Renal cortical epithelial cell (primary cell): ENCODE measurements at places on chromosomes 2 and 18.

DNA sequence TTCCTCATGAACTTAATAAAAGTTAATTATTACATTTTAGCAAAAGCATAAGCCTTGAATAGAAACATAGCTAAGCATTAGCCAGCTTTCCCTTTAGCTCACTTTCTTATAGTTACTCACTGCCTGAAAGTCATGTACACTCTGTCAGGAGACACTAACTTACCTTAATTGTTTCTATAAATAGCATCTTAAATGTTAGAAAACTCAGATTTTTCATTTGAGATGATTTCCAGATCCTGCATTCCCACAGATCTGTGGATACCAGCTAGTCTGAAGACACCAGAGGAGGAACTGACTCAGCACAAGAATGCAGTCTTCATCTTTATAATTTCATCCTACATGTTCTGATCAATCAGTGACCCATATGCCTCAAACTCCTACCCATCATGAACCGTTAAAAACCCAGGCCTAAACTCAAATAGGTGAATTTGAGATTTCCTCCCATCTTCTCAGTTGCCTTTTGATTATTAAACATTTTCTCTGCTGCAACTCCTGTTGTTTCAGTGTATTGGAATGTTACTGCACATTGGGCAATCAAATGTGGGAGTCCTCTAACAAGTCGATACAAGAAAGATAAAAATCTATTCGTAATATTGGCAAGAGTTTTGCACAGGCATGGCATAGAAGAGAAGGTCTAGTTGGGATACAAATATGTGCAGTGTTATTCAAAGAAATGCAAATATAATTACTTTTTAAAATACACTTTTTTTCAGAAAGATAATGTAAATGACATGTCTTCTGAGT, 857.4 kb upstream of the CDH2 start:
- DNase-seq = peak; percentile 1

- DNase-seq = no peak
Measured at GRCh38 chr2:150783015-150783414, 295.5 kb upstream of the RND3 start.

DNA sequence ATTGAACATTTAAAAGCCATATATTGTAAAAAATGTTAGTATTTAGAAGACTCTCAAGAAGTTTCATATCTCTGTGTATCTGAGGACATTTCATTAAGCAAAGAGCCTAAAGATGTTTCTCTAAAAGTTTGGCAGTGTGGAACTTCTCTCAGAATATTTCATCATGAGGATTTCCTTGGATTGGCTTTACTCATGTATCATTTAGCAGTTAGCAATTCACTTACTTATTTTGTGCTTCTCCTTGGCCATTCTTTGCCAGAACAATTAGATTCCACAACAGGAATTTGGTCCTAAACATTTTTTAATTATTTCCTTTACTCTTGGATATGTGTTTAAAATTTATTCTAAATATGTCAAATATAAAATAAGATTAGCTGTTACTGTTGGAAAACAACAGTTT, 345.0 kb upstream of the LRRTM4 start:
- DNase-seq = no peak

DNA sequence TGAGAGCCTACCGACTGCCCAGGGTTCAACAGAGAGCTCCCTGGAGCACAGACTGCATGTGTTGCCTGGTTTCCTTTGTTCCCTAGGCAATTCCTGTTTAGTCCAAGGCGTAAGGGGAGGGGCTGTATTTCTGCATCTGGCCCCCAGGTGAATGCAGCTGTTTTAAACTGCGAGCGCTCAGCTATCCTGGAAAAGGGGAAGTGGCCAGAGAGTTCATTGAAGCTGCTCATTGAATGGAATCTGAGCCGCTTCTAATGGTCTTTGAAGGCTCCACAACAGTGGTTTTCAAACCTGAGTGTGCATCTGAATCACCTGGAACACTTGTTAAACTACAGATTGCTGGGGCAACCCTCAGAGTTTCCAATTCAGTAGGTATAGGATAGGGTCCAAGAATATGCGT, 18.1 kb downstream of the MAPK4 start:
- DNase-seq = no peak

DNA sequence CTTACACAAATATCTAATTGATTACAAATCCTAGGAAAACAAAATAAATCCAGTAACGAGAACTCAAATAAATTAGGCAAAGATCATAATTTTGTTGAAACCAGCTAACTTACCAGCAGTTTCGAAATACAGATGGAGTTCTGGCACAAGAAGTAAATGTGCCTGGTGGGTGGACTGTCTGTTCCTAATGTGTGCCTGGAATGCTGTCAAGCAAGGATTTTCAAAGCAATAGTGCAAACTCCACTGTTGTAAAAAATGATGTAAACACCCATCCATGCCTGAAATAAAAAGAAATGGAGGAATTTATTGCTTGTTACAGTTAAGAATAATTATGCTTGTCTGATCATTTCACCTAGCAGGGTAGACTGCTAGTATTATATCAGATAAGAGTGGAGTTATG, 423.9 kb upstream of the MAP2 start:
- DNase-seq = no peak

GRCh38 chr2:239318151-239318611, 82.6 kb downstream of the HDAC4 start:
- DNase-seq = no peak

GRCh38 chr2:88187038-88187676, 17.0 kb downstream of the THNSL2 start:
- peak; percentile 61 for DNase-seq

- DNase-seq = no peak
Measured at GRCh38 chr2:120746144-120746543, 10.5 kb downstream of the GLI2 start.

DNA sequence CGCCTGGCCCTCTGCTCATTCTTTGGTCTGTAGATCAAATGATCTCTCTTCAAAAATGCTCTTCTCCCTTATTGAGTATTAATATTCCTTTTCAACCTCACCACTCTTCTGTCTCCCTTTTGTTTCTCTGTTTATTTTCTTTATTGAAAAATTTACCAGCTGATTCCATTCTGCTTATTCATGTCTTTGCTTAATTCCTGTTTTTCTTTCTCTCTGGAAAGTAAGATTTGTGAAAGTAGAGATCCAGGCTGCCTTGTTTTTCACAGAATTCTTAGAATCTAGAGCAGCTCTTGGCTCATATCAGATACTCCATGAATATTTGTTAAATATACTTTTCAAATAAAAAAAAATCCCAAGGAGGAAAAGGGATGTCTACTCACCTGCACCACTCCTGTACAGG, 157.0 kb downstream of the DOCK10 start:
- no peak for DNase-seq

DNA sequence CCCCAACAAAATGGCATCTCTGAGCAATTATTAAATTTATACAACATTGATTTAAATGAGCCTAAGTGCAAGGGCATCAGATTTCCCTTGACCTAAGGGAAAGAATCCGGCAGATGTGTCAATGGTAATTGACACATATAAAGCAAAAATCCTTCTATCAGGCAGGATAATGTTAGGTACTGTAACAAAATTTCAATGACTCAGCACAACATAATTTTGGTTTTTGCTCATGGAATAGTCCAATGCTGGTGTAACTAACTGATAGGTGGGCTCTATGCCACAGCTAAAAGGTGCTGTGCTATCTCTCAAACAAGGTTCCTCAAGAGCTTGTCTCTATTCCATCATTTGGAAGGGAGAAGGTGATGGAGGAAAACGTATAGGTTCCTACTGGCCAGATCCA, 68.3 kb upstream of the MEIS1 start:
- no peak for DNase-seq

DNA sequence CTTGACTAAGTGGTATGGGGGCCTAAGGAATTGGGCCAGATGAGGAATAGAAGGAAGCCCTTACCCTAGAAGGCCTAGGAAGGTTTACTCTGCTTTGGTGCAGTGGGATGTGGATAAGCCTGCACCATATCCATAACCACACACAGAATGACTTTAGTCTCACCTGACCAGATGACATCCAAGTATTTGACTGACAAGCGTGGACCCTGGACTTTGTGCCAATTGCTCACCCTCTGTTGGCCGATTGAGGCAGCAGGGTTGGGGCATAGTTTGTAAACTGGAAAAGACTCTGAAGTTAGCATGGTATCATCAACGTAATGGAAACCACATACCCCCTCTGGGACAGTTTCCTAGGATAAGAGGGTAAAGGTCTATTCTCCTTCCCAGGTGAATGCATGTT, 36.5 kb upstream of the SERPINE2 start:
- DNase-seq = no peak

GRCh38 chr18:68519336-68519735, 195.6 kb downstream of the TMX3 start:
- DNase-seq = peak; percentile 22

DNA sequence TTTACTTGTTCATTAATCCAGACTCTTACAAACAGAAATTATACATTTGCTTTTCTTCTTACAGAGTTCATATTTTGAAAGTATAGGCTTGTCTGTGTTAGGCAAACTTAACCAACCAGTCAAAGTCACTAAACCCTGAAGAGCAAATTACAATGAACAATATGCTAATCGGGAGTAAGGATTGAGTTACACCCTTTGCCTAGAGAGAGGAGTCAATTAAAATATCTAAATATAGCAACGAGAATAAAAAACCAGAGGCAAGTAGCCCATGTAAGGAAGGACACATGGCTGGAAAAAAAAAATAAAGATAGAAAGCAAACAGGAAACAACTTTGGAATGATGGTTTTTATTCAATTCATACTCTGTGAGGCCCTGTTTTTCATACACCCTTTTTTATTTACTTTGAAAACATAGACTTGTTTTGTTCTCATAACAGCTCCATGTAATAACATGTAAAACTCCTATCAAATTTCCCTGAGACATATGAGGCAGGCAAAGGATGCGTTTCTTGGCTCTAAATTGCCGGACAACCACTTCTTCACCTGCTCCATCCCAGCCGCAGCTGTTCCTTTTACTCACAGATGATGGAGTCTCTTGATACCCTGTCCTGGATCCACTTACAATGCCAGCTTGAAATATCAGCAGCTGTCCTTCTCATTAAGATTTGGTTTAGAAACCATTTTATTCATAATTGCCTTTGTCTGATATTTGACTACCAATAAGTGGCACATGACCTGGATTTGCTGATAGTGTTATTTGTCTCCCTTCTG, 767.7 kb upstream of the GCFC2 start:
- DNase-seq = no peak

DNA sequence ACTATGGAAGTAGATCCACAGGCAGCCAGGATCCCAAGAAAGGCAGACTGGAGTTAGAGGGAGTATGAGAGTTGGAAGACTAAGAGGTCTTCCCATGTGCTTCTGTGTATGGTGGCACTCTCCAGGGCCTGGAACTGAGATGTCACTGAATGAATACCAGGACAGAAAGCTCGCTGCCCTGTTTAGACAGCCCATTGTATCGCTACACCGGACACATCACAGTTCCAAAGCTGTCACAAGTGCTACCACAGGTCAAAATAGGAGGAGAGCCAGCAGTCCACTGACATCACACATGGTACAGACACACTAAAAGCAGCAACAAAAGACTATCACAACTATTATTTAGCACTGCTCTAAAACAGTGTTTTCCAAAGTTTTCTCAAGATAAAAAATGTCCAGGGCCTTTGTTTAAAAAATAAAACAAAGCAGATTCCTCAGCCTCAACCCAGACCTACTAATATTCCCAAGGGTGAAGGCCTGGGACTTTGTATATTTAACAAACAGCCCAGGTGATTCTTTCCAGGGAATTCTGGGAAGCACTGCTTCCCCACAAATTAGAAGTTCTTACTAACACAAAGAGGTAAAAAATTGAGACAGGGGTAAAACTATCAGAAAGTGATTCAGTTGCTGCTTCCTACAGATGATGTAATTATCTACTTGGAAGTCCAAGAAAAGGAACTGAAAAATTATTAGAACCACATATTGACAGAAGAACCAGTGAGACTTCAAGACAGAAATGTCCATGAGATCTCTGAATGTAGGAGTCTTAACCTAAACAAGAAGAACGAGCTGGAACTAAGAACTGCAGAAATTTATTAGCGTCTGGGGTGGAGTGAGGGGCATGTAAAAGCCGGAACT, 116.0 kb downstream of the DTNB start:
- DNase-seq = no peak

- DNase-seq = peak; percentile 74
Measured at GRCh38 chr2:58571181-58571852, 330.2 kb upstream of the FANCL start.

DNA sequence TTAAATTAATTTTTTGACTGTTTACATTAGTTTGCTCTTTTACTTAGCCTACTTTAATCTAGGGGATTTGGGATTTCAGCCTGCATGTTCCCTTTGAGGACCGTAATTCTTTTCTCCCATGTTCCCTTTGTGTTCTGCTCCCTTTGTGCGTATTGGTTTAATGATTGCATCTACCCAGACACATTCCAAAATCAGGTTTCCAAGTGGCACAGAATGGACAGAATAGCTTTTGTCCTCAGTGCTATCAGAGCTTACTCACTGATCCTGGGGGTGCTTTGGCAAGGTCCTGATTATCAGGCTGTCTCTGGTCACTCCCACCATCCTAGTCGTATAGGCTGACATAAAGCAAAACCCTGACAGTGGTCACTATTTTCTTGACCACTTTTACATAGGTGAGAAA, 867.5 kb downstream of the TSN start:
- DNase-seq = no peak

- DNase-seq = no peak
Measured at GRCh38 chr2:55926246-55926645, 2.7 kb upstream of the EFEMP1 start.

GRCh38 chr2:198066597-198066996, 262.2 kb downstream of the PLCL1 start:
- DNase-seq = no peak

DNA sequence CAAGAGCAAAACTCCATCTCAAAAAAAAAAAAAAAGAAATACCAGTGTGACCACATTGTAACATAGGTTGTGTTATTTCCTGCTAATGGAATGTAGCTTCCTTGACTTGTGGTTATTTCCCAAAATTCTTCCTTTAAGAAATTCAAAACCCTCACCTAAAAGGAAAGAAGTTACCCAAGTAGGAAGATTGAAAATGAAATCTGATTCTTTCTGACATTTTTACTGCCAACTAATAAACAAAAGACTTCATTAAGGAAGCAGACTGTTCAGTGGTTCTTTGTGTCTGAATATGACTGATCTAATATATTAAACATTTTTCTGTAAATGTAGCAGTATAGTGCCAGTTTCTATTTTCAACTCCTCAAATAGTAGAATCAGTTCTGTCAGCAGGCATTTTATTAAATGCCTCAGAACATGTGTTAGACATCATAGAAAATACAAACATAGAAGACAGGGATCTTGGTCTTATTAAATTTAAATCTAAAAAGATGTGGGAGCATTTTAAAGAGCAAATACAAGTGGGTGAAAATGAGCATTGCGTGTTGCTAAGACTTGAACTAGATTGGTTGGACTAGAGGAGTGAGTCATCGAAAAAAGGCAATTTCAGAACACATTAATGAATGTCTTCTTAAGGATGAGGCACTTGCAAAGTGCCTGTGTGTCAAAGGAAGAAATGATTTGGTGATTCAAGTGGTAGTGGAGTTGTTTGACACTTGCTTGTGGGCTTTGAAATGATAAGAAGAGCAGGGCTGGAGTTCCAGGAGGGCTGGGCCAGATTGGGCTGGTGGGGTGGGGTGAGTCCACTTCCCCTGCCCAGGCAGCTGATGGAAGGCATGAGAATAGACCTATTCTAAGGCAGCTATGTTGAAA, 53.4 kb downstream of the PKP4 start:
- peak; percentile 59 for DNase-seq
